Thymus (tissue), 14 donors: ENCODE measurements at places on chromosomes 7 and 10. TPM values are rescaled to one million over a fixed set of nuclear protein-coding genes. Genes with fewer than 3 reads are reported as not detected.

The PLCE1 gene
- 0.71 TPM for polyA plus RNA-seq

DNA sequence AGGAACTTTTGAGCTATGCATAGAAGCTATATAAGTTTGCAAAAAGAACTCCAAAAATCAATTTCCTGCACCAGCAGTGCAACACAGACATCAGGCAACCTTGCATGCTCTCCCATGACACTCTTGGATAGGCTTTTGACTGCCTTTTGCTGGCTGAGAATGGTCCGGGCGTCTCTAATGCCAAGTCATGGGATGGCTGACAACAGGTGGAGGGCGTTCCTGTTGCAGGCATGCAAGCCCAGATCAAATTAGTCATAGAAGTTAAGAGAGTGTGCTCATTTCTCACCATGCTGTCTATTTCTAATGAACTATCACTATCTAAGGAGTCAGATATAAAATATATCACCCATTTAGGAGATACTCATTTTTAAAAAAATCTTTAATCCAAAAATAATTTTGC is 8.4 kb downstream of the PLCE1 start:
- no peak for DNase-seq

The EPDR1 gene
- polyA plus RNA-seq, result 7.2 TPM

The ADRA2A gene
- polyA plus RNA-seq, result 0.80 TPM

DNA sequence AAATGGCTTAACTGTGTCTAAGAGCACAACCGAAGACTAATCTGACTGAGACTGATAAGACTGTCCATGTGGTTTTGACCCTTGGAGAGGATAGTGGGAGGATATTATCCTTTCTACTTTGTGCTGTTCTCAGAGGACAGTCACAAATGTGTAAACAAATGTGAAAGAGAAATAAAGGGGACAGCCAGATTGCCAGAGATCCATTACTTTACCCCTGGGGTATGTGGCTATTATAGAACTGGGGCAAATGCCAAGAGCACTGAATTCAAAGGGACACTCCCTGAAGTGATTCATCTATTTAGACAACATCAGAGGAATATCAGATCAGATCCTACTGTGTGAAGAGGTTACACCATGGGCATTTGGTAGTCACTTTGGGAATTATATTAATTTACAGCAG is 154.7 kb downstream of the RNLS start:
- DNase-seq, result no peak

GRCh38 chr7:84142726-84143125 is 51.9 kb downstream of the SEMA3A start:
- no peak for DNase-seq

DNA sequence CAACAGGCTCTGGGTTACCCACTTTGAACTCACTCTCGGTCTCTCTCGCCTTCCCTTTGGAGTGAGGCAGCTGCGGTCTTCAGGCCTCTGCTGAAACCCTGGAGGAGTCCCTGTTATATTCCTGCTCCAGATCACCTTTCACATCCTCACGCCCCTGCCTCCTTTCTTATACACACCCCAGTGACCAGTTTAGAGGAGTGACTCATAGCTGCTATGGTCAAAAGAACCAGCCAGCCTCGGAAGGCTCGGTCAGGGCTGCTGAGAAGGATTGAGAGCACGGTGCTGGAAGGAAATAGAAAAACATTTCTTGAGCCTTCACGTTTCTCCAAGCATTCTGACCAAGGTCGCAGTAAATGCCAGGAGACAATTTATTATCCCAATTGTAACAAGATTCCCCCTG is 28.3 kb upstream of the SVOPL start:
- no peak for DNase-seq

DNA sequence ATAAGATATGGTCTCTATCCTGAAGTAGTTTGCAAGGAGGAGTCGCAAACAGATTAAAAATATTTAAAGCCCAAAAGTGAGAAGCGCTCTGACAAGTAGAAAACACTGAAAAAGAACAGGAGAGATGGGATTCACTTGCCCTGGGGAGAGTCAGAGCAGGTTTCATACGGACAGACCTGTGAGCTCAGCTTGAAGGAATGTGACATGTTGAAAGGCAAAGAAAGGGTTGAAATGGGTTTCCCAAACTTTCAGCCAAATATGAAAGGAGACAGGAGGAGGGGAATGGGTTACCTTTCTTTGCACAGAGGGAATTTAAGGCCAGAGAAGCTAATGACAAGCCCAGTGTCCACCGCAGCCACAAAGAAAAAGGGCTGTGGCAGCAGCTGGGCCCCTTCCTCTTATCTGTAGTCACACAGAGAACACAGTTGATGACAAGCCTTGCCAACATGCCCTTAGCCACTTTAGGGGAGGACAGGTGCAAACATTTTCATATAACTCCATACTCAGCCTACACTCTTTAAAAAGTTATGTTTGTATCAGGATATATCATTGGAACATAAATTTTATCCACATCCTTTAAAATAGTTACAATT is 14.9 kb downstream of the HOXA1 start:
- no peak for DNase-seq

The AVL9 gene
- polyA plus RNA-seq, result 13.3 TPM

The TAS2R39 gene
- not detected for polyA plus RNA-seq

GRCh38 chr7:148485618-148486017 is 104.9 kb upstream of the C7orf33 start:
- no peak for DNase-seq

- DNase-seq, result no peak
Measured at GRCh38 chr10:114167985-114168384, 6.0 kb downstream of the CCDC186 start.

DNA sequence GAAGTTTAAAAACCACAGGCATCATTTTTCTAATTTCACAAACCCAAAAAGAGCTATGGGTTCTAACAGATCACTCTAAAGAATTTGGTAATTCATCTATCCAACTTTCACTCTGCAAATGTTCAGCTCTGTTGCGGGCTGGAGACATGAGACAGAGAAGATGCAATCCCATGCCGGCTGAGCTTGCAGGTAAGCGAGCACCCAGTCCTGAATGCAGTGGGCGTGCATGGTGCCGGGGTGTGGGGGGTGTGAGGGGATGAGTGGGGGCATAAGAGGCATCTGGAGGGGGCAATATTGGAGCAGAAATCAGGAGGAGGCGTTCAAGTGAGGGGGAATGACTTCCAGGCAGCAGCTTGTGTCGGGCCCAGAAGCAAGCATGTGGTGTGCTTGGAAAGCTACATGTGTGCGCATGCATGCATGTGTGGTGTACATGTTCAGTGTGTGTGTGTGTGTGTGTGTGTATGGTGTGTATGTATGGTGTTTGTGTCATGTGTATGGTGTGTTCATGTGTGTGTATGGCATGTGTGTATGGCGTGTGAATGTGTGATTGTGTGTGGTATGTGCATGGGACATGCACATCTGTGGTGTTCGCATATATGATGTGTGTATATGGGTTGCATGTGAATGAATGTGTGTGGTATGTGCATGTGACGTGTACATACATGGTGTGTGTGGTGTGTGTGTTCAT is 172.9 kb downstream of the PRKCQ start:
- DNase-seq, result no peak

- DNase-seq, result no peak
Measured at GRCh38 chr7:30163231-30163894, 28.6 kb downstream of the MTURN start.

- DNase-seq, result no peak
Measured at GRCh38 chr7:10908600-10908999, 65.1 kb upstream of the PHF14 start.

GRCh38 chr10:66277481-66277880 is 648.4 kb upstream of the LRRTM3 start:
- no peak for DNase-seq

DNA sequence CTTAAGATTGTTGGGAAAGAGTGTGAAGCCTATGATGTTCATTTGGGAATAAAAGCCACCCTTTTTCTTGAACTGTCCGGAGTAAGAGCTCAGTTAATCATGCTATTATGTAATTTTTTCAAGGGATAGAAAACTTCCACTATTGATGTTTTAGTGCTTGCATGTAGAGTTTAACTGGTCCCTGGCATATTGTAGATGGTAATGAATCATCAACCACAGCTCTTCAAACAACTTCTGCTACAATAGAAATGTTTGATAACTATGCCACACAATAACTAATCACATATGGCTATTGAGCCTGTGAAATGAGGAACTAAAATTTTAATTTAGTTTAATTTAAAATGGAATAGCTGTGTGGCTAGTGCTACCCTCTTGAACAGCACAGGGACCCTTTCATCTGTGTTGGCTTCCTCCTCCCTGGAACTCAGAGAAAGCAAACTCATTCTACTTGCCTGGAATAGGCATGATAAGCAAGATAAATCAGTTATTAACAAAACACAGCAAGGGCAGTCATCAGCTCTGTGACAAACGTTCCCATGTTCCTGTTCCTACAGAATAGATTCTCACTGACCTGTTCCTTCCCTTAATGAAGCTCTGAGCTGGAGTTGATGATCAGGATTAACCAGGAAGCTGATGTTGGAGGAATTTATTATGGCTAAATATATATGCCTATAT is 4.9 kb upstream of the SRI start:
- DNase-seq, result no peak

DNA sequence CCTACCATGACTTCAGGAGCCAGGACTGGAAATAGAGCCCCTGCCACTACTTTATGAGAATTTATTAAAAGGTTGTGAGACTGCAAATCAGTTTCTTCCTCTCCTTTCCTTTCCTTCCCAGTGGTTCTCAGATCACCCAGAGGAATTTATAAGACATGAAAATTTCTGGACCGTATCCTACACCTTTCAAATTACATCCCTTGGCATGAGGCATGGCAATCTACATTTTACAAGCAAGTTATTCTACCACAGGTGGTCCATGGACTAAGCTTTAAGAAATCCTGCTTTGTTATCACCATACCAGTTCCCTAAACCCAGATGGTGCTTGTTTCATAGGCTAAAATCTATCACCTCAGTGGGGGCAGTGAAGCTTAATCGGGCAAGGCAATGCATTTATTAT is 66.5 kb downstream of the TPK1 start:
- no peak for DNase-seq

The TEX36 gene
- polyA plus RNA-seq, result not detected

DNA sequence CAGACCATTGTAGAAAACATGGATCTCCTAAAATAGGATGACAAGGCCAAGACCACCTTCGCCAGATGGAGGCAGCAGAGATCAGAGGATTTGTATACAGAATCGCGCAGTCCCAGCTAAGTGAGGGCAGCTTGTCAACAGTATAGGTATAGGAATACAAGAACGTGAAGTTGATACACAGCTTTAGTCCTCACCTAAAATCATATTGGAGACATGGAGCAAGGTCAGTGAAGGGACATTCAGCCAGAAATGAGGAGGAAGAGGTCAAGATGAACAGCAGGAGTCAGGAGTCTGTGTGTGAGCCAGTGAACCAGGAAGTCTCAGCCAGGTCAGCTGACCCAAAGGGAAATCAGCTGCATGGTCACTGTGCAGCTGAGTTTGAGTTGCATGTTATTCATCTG is 263.4 kb upstream of the PRKCQ start:
- DNase-seq, result peak; percentile 22

DNA sequence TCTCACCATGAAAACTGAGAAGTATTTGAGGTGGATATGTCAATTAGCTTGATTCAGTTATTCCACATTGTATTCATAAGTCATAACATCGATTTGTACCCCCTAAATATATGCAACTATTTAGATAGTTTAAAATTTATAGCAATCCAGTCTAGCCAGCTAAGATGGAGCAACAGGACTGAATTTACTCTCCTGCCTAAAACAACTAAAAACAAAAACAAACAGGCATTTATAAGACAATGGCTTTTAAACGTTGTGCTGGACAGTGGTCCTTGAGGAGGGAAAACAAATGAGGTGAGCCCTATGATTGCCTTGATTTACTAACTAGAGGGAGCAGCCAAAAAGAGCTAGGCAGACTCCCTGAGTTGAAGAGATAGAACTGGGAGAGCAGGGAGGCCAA is 814 bp upstream of the GPAM start:
- no peak for DNase-seq

GRCh38 chr10:17101257-17101909 is 28.2 kb downstream of the CUBN start:
- DNase-seq, result no peak

DNA sequence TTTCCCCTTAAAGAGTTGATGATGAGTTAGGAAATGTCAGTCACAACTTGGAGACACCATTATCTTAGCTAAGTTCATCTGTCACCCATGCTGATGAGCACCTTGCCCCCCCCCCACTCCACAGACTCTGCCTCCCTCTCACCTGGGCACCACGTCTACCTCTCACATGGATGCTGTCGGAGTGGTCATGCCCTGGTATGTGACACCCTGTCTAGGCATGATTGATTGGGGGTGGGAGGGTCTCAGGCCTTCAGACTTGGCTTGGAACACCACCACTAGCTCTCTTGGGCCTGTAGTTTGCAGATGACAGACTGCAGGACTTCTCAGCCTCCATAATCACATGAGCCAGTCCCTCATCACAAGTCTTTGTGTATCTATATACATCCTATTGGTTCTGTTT is 78.0 kb downstream of the WDR37 start:
- DNase-seq, result no peak

DNA sequence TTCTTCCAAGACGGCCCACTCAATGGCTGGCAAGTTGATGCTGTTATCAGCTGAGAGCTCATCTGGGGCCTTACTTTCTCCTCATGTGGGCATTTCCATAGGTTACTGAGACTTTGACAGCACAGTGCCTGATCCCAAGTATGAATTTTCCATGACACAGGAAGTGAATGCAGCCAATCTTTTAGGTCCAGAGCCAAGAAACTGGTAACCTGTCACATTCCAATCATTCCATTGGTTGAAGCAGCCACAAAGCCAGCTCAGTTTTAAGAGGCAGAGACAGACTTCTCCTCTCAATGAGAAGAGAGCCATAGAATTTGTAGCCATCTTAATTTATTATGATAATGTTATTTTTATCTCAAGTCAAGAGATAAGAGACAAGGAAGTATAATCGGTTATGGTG is 775.5 kb downstream of the CNTNAP2 start:
- no peak for DNase-seq
